ENCODE measurements at places on chromosomes 3 and 15.
A peak's percentile ranks its signal among the peaks of the same experiment; 100 is the strongest.

DNA sequence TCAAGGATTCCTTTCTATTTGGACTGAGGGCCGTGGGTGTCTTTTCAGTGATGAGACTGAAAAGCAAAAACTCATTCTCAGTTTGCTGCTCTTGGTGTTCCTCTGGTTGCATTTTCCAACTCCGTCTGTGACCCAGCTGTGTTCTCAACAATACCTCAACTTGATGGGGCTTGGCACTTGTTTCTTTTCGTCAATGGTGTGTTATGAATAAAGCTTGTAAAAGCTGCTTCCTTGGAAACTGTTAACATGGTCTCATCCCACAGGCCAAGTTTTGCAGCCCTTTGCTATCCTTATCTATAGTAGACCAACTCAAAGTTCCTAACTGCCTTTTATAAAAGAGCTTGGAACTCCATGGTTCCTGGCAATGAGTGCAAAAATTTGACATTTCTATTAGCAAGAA, 142.5 kb upstream of the UBE2E1 start:
- DNase-seq = no peak

GRCh38 chr3:67381667-67382272, 272.6 kb downstream of the SUCLG2 start:
- peak; percentile 23 for DNase-seq

DNA sequence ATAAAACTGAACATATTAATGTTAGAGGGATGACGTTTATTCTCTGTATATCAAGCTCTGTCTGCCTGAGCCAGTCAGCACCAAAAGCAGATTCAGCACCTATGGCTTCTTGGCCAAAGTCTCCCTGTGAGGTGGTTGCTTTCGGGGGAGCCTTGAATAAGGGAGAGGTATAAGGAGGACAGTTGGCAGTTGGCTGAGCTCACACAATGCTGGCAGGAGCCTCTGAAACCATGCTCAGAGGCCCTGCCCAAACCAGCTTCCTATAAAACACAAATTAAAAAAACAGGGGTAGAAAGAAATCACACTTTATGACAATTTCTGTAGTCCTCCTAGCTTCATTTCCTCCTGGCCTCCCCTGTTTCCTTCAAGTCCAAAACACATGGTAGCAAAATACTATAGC, 18.8 kb downstream of the ARHGEF3 start:
- no peak for DNase-seq

GRCh38 chr15:85723960-85724945, 70.5 kb downstream of the KLHL25 start:
- DNase-seq = no peak

- DNase-seq = no peak
Measured at GRCh38 chr3:130414457-130414856, 69.0 kb downstream of the COL6A5 start.

GRCh38 chr3:155604126-155604525, 140.7 kb downstream of the PLCH1 start:
- no peak for DNase-seq

GRCh38 chr3:148255981-148256969, 441.4 kb upstream of the AGTR1 start:
- DNase-seq = no peak

GRCh38 chr3:127099982-127100381, 92.9 kb upstream of the PRR23E start:
- DNase-seq = no peak

DNA sequence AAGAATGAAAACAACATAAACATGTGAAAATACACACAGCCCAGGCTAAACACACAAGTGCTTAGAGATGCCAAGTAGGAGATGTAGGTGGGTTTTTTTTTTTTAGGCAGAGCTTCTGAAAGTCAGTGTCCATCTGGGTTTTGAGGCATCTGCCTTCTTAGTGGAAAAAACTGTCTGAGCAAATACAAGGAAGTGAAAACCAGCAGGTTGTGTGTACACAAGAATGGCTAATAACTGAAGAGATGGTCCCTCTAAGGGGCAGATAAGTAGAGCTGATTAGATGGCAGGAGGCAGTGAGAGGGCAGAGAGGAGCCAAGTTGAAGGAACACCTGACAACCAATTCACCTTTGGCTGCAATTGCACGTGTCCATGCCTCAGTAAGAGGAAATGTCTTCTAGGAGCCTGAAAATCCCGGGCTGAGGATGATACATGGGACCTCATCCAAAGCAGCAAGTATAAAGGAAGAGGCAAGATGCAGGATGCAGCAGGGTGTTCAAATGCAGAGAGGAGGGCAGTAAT, 34.9 kb downstream of the CYP19A1 start:
- no peak for DNase-seq

DNA sequence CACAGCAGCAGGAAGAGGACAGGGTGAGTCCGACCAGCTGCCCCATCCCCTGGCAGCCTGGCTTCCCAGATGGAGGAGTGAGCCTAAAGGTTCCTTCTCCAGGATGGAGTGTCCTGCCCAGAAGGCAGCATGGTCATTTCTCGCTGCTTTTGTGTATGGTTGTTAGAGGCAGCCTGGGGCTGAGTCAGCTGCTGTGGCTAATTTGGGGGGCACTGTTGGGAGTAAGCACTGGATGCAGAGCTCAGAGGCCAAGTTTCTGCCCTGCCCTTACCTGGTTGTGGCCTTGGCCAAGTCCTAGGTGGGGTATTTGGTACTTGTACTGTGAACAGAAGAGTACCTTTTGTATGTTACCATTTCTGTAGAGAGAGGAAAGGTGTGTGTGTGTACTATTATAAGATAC, 78.6 kb downstream of the ADAMTS7 start:
- DNase-seq = no peak

DNA sequence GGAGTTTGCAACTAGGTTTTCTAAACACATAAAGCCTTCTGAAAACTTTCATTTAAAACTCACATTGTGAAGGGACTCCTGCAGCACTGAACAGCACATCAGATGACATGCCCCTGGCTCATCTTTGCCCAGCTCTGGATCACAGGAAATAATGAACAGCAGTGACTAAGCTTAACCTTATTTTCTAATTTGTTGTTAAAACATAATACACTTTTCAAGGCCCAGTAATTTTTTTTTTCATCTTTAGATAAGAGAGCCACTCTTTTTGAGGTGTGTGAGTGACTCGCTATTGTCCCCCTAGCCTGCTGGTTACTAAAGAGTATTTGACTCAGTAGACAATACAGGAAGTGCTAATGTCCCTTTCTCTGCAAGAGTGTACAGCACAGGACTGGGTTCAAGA, 204.0 kb downstream of the OSBPL10 start:
- no peak for DNase-seq

DNA sequence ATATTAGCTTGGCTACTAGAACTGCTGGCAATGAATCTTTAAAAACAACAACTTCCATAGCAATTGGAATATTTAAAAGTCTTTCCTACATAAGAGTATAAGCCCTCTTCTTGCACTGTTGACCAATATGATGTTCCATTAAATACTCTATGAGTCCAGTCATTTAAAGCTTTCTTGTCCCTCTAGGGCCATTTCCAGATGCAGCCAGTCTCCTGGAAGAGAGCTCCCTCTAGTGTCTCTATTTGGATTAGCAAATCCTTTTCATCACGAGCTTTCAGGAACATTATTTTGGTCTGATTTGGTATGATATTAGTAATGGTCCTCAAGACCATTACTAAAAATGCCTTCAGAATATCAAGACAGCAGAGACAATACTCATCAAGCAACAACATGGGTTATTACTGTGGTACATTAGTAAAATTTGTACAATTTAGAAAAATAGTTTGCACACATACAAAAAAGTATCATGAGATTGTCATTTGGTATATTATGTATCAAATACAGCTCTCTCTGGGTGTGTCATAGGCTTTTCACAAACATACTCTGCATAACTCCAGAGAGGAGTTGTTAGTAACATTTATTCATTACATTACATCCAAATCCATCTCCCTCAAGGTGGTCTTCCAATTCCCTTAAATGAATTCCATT, 101.3 kb downstream of the DPH6 start:
- peak; percentile 14 for DNase-seq

Data from Jurkat, Clone E6-1 (cell line).